OCI-M1 (cell line): ENCODE measurements at places on chromosomes 5 and 9.

GRCh38 chr5:142664636-142665035 lies 21.3 kb downstream of the FGF1 start:
- DNase-seq = no peak

DNA sequence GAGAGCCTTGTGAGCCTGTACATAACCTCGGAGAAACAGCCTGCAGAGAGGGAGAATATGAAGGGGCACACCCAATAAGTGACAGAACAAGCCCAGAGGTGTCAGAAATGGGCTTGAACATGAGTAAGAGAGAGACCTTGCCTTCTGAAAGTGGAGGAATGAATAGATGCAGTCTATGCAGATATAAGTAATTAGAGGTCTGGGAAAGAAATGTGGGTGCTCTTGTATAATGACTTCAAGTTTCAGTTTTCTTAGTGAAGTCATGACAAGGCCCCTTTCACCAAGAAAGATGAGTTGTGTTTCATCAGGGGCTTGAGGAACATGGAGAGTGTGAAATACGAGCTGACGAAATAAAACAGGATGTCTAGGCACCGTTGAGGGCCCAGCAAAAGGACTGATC lies 15.1 kb downstream of the GRAMD2B start:
- no peak for DNase-seq

DNA sequence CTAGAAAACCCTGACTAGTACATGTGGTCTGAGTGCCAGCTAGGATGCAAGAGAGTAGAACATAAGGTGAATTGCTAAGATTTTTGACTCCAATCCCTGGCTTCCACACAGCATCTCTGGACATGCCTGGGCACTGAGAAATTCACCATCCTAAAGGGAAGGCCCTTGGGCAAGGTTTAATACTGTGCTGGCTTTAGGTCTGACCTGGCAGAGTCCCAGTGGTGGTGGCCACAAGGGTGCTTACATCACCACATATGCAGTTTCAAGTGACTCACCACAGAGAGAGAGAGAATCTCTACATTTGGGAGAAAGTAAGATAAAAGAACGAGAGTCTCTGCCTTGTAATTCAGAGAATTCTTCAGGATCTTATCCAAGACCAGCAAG lies 661.6 kb upstream of the C9orf72 start:
- DNase-seq = peak; percentile 26

- DNase-seq = no peak
These were observed 47.8 kb downstream of the RNF145 start for GRCh38 chr5:159161361-159162214.

DNA sequence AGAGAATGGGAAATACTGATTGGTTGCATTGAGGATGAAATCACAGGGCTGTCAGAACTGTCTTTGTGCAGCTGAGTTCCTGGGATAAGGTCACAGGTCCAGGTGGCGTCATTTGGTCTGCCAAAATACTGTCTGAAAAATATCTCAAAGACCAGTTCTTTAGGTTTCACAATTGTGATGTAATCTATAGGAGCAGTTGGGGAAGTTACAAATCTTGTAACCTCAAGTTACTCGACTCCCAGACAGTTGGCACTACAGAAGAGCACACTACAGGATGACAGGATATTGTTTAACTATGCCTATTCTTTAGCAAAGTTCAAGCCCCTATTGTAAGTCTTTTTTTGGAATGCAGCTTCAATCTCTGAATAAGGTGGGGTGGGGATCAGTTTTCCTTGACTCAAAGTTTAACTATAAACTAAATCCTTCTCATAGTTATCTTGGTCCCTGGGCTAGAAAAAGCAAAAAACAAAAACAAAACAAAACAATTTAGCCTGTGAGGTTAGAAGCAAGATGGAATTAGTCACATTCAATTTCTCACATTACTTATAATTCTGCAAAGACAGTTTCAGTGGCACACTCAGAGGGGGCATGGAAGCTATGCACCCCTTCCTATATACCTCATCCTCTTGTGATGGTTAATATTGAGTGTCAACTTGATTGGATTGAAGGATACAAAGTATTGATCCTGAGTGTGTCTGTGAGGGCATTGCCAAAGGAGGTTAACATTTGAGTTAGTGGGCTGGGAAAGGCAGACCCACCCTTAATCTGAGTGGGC lies 276.0 kb downstream of the AUH start:
- DNase-seq = peak; percentile 91

GRCh38 chr5:24183981-24184380 lies 460.8 kb downstream of the CDH10 start:
- DNase-seq = no peak

GRCh38 chr5:124477577-124477976 lies 268.9 kb downstream of the ZNF608 start:
- no peak for DNase-seq

DNA sequence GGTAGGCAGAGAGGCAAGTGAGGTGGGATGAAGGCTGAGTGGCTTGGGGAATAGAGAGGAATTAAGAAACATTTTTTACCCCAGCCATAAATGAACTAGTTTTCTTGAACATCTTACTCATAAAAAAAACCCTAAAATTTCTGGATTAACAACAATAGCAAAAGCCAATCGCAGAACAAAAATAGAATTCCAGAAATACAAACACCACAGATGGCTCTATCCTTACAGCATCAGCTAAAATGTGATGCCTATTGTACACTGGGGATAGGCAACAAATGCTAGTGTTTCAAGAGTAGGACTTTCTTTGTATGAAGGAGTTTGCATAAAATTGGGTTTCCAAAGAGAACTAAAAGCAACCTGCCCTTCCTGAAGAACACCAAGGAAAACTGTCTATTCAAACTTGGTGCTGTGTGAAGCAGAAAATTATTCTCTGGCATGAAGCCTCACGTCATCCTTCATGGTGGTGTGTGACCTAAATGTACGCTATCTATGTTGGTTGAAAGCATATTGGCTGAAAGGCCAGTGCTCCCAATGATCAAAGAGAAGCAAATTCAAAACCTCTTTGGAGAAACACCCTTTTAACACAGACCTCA lies 82.9 kb downstream of the JAKMIP2 start:
- no peak for DNase-seq

DNA sequence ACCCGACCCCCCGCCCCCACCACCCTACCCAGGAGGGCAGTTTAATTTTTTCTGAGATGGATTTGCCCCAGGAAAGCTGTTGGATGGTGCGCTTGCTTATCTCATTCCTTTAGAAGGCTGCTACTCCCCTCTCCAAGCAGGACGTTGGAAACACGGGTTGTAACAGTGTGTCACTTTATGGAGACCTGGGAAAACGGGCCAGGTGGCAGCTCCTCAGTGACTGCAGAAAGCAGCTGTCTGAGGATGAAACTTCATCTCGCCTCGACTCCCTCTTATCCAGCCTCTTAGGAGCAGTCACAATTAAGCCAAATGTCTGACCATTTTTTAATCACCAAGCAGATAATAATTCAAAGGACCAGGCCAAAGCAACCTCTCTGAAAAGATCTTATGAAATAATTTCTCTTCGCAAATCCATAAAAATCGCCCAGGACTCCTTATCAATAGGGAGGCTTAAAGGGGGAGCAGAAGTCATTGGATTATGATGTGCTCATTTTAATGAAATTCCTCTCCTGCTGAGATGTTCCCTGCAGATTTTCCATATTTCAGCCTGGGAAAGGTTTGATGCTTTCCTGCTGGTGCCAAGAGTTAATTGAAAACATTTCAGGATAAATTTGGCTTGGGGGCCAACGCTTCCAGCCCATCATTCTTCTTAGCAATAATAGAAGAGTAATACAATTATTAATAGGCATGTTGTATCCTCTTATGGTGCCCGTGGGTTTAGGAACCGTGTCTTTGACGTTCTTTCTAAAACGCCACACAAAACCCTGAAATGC lies 26.0 kb downstream of the GAS1 start:
- no peak for DNase-seq

DNA sequence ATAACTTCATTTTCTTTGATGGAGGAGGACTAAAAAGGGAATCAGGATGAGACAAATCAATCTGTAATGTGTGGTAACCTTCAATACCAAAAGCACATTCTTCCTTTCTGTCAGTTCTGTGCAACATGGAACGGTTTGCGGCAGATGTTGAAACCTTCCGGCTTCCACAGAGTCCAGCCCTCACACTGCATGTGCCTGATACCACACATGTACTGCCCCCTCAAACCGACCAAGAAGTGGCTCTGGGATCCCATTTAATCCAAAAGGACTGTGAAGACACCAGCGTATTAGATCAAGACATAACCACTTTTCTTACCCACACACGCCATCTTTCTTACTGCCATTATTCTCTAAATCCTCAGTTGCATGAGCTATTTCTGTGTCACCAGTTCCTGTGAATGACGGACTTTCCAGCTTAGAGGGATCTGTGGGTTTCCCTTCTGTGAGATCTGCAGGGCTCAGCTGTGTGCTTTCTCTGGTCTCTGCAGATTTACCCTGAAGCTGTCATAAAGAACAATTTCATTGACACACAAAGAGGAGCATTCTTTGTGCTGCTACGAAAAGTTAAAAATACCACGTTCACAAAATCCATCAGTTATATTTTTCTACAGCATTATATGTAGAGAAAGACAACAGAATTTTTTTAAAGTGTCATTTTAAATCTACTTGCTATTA lies 25.8 kb downstream of the NSUN2 start:
- no peak for DNase-seq

DNA sequence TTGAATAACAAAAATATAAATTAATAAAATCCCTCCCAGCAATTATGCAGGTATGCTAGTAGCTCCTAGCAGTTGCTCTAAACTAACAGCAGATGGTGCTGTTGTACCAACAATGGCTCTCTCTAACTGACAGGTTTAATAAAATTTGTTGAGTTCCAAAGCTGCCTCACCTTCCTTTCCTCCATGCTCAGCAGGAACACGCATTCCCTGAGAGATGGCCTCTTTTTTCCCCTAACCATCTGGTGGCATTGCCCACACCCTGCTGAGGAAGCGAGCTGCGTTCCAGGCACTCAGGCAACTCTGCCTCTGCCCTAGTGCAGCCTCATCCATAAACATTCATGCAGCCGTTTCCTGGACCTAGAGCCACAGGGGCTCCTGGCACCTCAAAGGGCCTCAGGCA lies 106.2 kb downstream of the KLHL3 start:
- peak; percentile 66 for DNase-seq
